ENCODE measurements at places on chromosomes 4 and X.
A peak's percentile ranks its signal among the peaks of the same experiment; 100 is the strongest.

- DNase-seq, result no peak
Measured at GRCh38 chr4:68724922-68725321, 54.5 kb upstream of the UGT2B15 start.

GRCh38 chrX:39898147-39898546 lies 199.6 kb downstream of the BCOR start:
- DNase-seq, result no peak

GRCh38 chr4:156660465-156660864 lies 311.1 kb downstream of the PDGFC start:
- DNase-seq, result no peak

GRCh38 chr4:86315579-86315978 lies 44.3 kb downstream of the MAPK10 start:
- DNase-seq, result no peak

- no peak for DNase-seq
Measured at GRCh38 chr4:55675196-55675793, 39.2 kb upstream of the NMU start.

DNA sequence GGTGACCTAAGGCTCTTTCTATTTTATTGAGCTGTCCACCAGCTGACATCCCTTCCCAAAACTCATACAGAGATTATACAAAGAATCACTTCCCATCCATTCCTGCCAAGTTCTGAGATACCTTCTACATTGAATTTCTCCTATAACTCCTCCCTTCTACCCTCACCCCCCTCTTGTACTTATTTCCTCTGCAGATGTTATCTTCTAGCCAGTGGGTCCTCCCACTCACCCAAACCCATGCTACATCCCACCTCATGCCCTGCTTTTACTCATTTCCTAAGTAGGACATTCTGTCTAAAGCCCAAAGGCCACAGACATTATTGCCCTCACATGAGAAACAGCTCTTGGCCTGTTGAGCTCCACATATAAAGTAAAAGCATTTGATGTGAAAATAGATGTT lies 28.6 kb downstream of the BMX start:
- DNase-seq, result peak; percentile 1

GRCh38 chrX:25295466-25295865 lies 279.7 kb upstream of the ARX start:
- no peak for DNase-seq

- DNase-seq, result peak; percentile 69
Measured at GRCh38 chr4:53804719-53805118, 213.4 kb upstream of the LNX1 start.

- DNase-seq, result no peak
Measured at GRCh38 chr4:113576947-113577678, 184.4 kb downstream of the CAMK2D start.

DNA sequence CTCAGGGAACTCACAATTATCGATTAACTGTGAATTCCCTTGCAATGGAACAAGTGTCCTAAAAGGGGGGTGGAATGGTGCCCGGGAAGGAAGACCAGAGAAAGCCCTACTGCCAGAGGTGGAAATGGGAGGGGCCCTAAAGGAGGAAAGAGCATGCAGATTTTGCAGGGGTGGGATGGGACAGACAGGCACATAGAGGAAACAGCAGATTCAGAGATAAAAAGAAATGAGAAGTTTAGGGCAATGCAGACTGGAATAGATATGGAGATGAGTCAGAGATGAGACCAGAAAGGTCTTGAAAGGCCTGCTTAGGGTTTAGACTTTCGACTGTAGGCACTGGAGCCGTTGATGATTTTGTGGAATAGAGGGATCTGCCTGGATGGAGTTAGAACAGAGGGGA lies 57.4 kb upstream of the PITX2 start:
- DNase-seq, result no peak

- DNase-seq, result no peak
Measured at GRCh38 chr4:154004507-154005170, 215.8 kb upstream of the SFRP2 start.

GRCh38 chrX:13055486-13055885 lies 11.1 kb upstream of the FAM9C start:
- DNase-seq, result no peak

DNA sequence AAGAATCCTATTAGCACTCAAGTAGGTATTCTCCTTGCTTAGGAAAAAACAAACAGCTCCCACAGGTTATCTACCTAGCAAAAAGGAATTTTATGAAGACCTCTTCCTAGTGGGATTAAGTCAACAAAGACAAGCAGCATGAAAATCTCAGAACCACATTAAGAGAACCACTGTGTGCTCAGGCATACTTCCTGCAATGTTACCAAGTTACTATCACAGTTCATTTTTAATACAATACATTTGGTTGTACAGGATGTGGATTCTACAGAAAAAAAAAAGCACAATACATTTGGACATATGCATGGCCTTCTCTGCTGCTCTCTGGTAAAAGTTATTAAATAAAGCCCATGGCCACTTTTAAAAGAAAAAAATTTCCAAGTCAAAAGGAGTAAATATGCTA lies 193.7 kb downstream of the PPP3CA start:
- DNase-seq, result no peak

GRCh38 chrX:98379134-98379533 lies 1495.4 kb downstream of the RPA4 start:
- no peak for DNase-seq

DNA sequence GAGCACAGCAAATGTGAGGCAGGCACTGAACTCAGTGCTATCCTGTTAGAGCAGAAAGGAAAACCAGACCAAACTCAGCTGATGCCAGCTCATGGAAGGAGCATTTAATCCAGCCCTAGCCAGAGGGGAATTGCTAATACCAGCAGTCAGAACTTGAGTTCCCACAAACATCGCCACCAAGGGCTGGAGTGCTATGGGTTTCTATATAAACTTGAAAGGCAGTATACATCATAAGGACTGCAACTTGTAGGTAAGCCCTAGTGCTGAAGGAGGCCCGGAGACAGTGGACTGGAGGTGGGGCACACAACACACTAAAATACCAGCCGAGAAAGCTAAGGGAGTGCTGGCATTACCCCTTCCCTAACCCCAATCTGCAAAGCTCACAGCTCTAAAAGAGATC lies 440.2 kb downstream of the PRR32 start:
- DNase-seq, result no peak

GRCh38 chr4:20101831-20102230 lies 149.9 kb upstream of the SLIT2 start:
- DNase-seq, result no peak

DNA sequence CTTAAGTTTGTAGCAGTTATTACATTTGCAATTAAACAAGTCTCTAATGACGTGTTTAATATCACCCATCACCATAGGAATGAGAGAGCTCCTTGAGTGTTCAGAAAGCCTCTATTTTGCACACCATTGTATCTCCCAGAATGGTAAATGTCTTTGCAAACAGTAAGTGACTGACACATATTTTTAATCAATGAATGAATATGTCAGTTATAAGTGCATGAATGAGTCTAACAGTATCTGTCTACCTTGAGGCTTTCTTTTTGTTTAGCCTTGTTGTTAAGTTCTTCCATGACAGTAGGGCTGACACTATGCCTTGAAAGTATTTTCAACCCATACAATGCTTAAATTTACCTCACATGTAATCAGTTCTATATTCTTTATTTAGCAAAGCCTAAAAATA lies 292.2 kb downstream of the STPG2 start:
- no peak for DNase-seq

- DNase-seq, result no peak
Measured at GRCh38 chr4:52657618-52658501, 1.2 kb downstream of the USP46 start.

GRCh38 chr4:33724685-33725084 lies 2519.6 kb downstream of the ARAP2 start:
- DNase-seq, result no peak

DNA sequence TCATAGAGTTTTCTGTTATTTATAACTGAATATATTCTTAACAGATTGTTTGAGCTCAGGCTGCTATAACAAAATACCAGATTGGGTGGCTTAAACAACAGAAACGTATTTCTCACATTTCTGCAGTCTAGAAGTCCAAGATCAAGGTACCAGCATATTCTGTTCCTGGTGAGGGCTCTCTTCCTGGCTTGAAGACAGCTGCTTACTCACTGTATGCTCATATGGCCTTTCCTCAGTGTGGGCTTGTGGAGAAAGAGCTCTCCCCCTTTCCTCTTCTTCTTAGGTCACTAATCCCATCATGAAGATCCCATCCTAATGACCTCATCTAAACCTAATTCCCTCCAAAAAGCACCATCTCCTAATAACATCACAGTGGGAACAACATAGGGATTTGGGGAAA lies 117.8 kb downstream of the RASGEF1B start:
- no peak for DNase-seq
